Activated CD8-positive, alpha-beta T cell treated with anti-CD3 and anti-CD28 coated beads, Interleukin-2, amount 10 ng/mL, durations not matched to agents 7 days and 5 days (primary cell): ENCODE measurements at places on chromosomes 11 and 22. TPM values are rescaled to one million over a fixed set of nuclear protein-coding genes. Genes with fewer than 3 reads are reported as not detected.

DNA sequence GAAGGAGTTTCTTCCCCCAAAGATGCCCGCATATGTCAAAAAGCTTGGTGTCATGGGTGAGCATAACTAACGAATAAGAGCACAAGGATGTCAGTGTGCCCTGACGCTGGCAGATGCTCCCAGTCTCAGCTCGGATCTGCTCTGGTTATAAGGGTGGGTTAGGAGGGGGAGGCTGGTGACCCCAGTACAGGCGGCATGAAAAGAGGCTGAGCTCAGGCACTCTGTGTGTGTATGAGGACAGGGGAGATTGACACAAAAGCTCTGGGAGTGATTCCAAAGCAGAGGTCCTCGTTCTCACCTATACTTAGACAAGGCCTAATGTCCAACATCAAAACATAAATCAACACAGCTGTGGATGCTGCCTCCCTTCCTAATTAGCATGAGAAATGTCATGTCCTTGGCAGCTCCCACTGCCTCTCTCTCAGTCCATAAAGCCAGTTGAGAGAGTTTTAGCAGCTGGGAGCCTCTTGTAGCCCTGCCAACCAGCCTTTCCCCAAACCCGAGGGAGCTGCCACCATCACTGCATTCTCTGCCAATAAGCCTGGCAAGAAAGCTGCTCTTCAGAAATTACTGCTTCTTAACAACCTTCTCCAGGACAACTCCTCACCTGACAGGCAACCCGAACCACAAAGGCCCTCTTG, 59.8 kb downstream of the SC5D start:
- H3K4me1 ChIP-seq, result no peaks in the 10 kb centered on the region
- H3K36me3 ChIP-seq, result no peaks in the 10 kb centered on the region
- H3K4me3 ChIP-seq, result no peak overlapping the region
- H3K27ac ChIP-seq, result no peak overlapping the region
- no peak for DNase-seq
- peaks cover 7% of the 10 kb centered on the region for H3K27me3 ChIP-seq

DNA sequence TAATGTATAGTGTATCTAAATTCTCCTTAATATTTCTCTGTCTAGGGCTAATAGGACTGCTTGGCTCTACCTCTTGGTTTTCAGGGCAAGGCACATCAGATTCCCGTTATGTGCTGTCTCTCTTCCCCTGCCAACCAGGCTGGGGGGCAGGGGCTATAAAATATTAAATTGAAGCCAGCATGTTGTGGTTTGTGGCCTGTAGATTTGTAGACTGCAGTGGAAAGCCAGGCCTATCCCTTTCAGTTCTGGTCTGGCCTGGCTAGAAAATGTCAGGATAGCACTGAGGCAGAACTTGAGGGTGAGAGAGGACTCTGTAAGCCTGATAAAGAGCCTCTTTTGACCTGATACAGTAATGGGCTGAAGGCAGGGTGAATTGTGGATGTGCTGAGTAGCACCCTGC, 14.4 kb upstream of the GRK2 start:
- no peaks in the 10 kb centered on the region for H3K27me3 ChIP-seq
- DNase-seq, result no peak
- no peak overlapping the region for H3K4me3 ChIP-seq

DNA sequence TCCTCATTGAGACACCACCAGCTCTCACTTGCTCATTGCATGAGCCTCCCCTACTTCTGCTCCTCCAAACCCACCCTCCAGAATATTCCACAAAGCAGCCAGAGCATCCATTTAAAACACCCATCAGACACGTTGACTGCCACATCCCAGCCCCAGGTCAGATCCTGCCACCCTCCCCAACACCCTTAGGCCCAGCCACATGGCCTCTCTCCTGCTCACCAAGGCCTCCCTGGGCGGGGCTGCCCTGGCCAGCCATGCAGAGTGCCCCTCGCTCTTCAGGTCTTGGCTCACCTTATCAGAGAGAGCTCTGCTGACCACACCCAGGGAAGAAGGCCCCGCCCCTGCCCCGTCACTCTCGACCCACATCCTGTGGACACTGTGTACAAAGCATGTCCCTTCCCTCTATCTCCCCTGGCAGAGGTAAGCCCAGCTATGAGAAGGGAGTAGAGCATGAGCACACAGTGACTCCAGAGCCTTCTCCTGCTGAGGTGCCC, 106.8 kb downstream of the MICAL3 start:
- peak; percentile 42 for DNase-seq
- H3K27me3 ChIP-seq, result no peaks in the 10 kb centered on the region
- H3K27ac ChIP-seq, result no peak overlapping the region
- peaks cover 8% of the 10 kb centered on the region for H3K4me1 ChIP-seq
- no peaks in the 10 kb centered on the region for H3K36me3 ChIP-seq
- H3K4me3 ChIP-seq, result no peak overlapping the region

DNA sequence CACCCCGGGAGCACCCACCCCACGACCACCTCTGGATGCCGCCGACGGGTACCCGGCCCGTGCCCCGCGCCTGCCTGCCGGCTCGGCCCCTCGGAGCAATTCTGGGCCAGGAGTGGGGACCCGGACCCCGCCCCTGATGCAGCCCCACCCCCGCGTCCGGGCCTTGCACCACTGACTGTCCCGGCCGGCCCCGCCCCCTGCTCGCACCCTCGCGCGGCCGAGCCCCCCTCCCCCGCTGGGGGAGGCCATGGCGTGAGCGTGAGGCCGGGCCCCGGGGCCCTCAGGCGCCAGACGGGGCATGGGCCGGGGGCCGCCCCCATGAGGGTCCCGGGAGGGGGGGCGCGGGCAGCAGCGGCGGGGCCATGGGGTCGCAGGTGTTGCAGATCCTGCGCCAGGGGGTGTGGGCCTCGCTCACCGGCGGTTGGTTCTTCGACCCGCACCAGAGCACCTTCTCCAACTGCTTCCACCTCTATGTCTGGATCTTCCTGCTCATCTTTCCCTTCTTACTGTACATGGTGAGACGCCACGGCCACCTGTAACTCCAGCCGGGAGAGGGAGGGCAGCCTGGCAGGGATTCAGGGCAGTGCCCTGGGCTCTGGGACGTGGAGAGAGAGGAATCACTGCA, 486 bp downstream of the PCNX3 start:
- peak overlapping the region; percentile 98 for H3K4me3 ChIP-seq
- no peak for DNase-seq
- H3K36me3 ChIP-seq, result peaks cover 31% of the 10 kb centered on the region
- H3K27ac ChIP-seq, result peak overlapping the region; percentile 97
- H3K27me3 ChIP-seq, result no peaks in the 10 kb centered on the region

Gene NRGN
- 6.1 TPM for total RNA-seq

DNA sequence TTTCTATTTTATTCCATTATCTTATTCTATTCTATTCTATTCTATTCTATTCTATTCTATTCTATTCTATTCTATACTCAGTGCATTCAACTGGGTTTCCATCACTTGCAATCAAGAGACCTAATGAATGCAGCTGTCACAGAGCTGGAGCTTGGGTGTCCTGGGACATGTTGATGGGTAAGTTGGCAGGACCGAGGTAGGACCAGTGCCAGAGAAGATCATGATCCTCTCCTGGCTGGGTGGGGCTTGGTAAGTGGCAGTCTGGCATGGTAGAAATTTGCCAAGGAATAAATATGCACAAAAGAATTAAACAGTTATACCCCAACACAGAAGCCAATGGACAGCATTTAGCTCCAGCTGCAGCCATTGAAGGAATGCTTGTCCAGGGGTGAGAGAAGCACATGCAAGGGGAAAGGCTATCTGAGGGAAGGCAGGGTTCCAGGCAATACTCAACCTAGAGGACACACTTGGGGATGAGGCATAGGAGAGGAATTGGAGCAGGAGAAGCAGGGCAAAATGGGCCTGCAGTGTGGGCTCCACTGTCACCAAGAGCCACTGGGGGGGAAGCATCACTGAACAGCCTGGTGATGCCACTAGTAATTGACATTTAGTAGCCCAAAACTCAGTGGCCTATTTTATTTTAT, 97.0 kb upstream of the CD82 start:
- no peaks in the 10 kb centered on the region for H3K4me1 ChIP-seq
- no peak for DNase-seq
- no peaks in the 10 kb centered on the region for H3K36me3 ChIP-seq
- H3K27ac ChIP-seq, result no peak overlapping the region
- peaks cover 4% of the 10 kb centered on the region for H3K27me3 ChIP-seq
- no peak overlapping the region for H3K4me3 ChIP-seq

Gene EXPH5
- 1.9 TPM for total RNA-seq

Gene KCNA4
- not detected for total RNA-seq

DNA sequence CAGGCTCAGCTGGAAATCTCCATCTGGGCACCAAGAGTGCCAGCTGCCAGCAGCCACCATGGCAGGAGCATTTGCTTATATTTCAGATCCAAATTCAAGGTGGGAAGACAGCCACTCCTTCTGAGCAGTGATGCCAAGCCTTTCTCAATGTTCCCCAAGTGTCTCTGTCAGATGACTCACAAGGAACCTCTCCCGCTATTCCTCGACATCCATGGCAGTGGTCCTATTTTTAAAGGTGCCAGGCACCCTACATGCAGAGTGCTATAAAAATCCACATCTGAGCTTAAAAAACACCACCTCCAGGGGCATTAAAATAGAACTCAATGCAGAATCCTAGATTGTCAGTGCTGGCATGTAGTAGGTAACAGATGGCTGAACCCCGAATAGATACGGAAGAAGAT, 112.1 kb downstream of the SLC1A2 start:
- H3K27ac ChIP-seq, result no peak overlapping the region
- peaks cover 4% of the 10 kb centered on the region for H3K36me3 ChIP-seq
- peaks cover 19% of the 10 kb centered on the region for H3K4me1 ChIP-seq
- no peaks in the 10 kb centered on the region for H3K27me3 ChIP-seq
- no peak overlapping the region for H3K4me3 ChIP-seq
- DNase-seq, result no peak

Gene SYCE3
- not detected for total RNA-seq

- H3K4me3 ChIP-seq, result no peak overlapping the region
- peaks cover 20% of the 10 kb centered on the region for H3K4me1 ChIP-seq
- H3K36me3 ChIP-seq, result no peaks in the 10 kb centered on the region
Observed at GRCh38 chr11:111440416-111441205, 61.5 kb upstream of the POU2AF1 start.

- H3K4me1 ChIP-seq, result peaks cover 59% of the 10 kb centered on the region
- H3K27me3 ChIP-seq, result no peaks in the 10 kb centered on the region
- DNase-seq, result peak; percentile 58
- peak overlapping the region; percentile 73 for H3K27ac ChIP-seq
Observed at GRCh38 chr11:96012086-96012824, 88.3 kb upstream of the MTMR2 start.

Gene TMEM25
- total RNA-seq, result 6.1 TPM

DNA sequence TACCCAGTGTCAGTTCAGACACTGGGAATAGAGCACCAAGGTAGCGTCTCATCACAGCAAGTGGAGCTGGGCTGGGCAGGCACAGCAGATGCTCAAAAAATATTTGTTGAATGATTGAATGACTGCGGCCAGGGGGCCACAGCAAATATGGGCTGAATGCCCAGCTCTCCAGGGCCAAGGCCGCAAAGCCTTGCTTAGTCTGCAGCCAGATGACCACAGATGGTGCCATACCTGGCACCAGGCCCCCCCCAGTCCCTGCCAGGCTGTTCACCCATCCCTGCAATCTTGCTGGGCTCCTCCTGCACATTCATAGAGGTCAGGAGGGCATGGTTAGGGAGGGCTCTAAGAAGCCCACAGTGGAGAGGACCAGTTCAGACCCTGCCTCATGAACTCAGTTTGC, 32.9 kb downstream of the ZC3H7B start:
- no peaks in the 10 kb centered on the region for H3K27me3 ChIP-seq
- H3K27ac ChIP-seq, result no peak overlapping the region
- H3K4me1 ChIP-seq, result peaks cover 10% of the 10 kb centered on the region
- H3K36me3 ChIP-seq, result peaks cover 35% of the 10 kb centered on the region
- no peak overlapping the region for H3K4me3 ChIP-seq
- DNase-seq, result no peak

DNA sequence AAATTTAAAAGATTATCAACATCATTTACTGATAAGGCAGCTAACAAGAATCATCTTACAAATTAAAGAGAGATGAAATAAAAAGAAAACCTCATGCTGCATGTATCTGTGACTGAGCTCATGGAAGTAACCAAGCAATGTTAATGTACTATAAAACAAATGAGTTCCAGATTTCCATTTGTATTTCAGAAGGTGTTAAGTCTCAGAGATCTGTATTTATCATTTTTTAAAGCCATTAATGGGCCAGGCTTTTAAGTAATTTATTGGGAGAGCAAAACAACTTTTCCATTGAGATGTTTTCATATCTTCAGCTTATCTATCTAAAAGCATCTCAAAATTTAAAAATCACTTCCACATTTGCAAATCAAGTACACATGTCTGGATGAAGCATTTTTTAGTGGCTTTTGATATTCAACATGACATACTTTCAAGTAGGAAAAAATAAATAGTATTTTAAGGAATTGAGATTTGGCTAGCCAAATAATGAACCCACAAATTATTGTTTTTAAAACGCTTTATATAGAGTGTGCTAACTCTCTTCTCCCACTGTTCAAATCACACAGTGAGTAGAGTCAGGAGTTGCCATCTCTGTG, 17.9 kb upstream of the BBOX1 start:
- no peak overlapping the region for H3K4me3 ChIP-seq
- no peaks in the 10 kb centered on the region for H3K36me3 ChIP-seq
- H3K27ac ChIP-seq, result no peak overlapping the region
- H3K27me3 ChIP-seq, result no peaks in the 10 kb centered on the region
- H3K4me1 ChIP-seq, result no peaks in the 10 kb centered on the region
- no peak for DNase-seq
